ENCODE measurements at places on chromosomes 2 and 18.

GRCh38 chr2:226869371-226869770 lies 33.5 kb downstream of the RHBDD1 start:
- no peak for DNase-seq

DNA sequence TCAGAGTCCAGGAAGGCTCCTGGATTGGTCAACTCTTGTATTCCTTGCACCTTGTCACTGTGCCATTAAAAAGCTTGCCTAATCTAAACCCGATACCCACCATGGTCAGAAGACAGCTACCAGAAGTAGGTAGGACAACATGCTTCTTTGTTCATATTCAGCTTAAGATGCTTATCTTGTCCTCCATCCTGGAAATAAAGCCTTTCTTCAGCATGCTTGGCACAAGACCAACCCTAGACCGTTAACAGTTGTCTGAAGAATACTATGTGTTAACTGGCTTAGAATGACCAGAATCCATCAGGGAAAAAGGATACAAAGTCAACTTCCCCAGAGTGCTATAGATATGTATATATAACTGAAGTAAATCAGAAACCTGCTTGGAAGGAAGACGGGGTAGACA lies 193.9 kb downstream of the ZRANB3 start:
- DNase-seq, result no peak

DNA sequence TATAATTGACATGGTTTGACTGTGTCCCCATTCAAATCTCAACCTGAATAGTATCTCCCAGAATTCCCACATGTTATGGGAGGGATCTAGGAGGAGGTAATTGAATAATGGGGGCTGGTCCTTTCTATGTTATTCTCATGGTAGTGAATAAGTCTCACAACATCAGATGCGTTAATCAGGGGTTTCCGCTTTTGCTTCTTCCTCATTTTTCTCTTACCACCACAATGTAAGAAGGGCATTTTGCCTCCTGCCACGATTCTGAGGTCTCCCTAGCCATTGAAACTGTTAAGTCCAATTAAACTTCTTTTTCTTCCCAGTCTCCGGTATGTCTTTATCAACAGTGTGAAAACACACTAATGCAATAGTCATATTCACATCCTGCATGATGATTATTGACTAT lies 1073.3 kb upstream of the CDH2 start:
- DNase-seq, result no peak

GRCh38 chr2:201344663-201345366 lies 12.3 kb downstream of the FLACC1 start:
- DNase-seq, result no peak

- no peak for DNase-seq
These were observed 35.5 kb upstream of the HS6ST1 start for GRCh38 chr2:128354161-128354560.

DNA sequence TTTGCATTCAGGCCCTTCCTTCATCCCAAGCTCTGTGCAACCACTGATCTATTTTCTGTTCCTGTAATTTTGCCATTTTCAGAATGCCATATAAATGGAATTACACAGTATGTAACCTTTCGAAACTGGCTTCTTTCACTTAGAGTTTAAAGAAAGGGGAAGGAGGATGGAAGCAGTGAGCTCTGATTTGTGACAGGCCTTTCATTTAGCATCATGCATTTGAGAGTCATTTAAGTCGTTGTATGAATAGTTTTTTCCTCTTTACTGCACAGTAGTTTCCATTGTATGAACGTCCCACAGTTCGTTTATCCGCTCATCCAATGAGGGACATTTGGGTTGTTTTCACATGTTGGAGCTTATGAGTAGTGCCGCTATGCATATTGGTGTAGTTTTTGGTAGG lies 67.0 kb downstream of the LBH start:
- DNase-seq, result no peak

DNA sequence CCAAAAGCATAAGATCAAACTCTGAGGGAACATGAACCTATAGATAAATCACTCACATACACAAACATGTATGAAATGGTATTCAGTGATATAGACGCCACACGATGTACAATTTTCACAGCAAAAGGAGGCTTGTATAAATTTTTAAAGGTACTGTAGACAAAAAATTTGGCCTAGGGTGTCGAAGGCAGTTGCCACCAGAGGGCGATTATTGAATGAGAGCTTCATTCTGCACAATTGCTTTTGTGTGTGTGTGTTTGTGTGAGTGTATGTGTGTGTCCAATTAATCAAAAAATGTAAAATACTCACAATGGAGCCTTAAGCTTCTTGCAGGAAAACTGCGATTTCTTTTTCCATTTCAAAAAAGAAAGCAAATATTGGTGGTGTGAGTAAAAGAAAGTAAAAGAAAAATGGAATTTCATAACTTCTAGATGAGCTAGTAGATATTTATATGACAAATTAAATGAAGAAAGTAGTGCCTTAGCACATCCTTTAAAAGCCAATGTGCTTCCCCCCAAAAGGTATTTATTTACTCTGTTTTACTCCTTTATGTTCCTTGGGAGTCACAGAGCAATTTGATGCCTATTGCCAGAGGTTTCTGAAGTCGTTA lies 800.1 kb downstream of the SATB2 start:
- DNase-seq, result no peak

- no peak for DNase-seq
These were observed 64.0 kb downstream of the PMS1 start for GRCh38 chr2:189848276-189848675.

DNA sequence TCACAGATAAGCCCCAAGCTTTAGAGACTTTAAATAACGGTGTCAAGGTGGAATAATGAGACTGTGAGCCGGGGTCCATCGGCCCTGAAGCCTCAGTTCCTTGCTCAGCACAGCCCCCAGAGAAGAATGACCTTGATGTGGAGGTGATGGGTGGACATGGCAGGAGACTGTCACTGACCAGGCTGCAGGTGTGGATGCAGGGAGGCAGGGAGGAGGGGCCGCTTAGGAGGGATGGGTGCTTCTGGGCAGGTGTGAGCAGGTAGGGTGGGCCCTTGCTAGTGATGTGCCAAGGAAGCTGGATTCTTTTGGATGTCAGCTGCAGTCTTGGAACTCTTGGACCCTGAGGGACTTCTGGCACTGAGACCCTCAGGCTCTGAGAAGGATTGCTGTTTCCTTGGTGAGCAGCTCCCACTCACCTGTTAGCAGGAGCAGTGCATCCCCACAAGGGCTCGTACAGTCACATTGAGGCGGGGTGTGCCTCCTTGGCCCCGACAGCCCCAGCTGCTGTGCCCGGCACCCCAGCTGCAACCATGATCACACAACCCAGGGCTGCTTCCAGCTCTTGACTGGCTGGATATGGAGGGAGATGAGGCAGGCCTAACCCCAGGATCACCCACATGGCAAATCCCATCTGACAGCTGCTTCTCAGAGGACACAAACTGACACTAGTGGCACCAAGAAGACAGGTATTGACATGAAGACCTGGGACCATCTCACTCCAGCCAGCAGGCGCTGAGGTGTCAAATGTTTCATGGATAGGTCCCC lies 209.8 kb upstream of the HDAC4 start:
- DNase-seq, result no peak

DNA sequence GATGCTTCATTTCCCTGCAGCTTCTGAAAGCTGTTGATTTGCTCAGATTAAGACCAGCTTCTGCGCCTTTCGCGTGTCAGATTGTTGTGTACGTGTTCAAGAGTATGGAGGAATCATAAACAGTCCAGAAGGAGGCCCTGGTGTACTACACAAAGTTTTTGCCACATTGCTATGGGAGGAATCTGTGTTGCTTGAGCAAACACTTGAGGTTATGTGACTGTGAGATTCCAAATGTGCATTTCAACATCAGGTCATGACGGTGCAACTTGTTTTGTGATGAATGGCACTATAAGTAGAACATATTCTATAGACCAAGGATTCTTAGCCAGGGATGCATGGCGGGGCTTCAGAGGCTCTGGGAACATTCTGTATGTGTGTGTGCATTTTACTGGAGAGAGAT lies 35.0 kb downstream of the SRSF7 start:
- no peak for DNase-seq

GRCh38 chr2:207504513-207505170 lies 25.1 kb upstream of the CREB1 start:
- DNase-seq, result no peak

DNA sequence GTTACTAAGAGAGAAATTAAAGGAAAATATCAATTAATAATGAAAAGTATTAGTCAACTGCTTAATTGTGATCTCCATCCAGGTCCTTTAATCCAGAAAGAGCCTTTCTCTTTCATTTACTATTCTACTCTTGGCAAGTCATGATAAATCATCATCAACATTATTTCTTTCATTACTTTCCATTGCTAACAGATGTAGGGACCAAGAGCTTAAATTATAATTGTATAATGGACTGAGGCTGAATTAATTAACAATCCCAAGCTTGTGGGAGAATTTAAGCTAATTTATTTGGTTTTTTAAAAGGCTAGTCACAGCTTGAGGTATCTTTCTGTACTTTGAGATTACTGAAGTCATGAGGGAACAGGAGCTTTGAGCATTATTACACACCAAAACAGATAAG lies 223.9 kb downstream of the ERBB4 start:
- DNase-seq, result no peak

- DNase-seq, result no peak
These were observed 528.7 kb upstream of the FANCL start for GRCh38 chr2:58769864-58770234.

DNA sequence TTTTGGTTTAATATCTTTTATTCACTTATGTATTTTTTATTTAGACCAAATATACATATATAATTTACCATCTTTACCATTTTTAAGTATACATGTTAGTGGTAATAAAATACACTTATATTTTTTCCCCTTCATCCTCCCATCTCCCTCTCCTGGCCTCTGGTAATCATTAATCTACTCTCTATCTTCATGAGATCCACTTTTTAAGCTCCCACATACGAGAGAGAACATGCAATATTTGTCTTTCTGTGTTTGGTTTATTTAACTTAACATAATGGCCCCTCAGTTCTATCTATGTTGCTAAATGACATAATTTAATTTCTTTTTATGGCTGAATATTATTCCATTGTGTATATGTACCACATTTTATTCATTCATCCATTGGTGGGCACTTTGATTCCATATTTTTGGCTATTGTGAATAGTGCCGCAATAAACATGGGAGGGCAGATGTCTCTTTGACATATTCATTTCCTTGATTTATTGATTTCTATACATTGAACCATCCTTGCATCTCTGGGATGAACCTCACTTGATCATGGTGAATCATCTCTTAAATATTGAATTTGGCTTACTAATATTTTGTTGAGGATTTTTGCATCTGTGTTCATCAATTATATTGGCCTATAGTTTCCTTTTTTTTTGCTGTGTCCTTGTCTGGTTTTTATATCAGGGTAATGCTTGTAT lies 41.5 kb upstream of the MEP1B start:
- no peak for DNase-seq

All from activated T-cell treated with anti-CD3 and anti-CD28 coated beads, Interleukin-2, amount 50 U/mL, for 1 hour (primary cell).